ENCODE measurements at places on chromosomes 2 and 18. TPM values are rescaled to one million over a fixed set of nuclear protein-coding genes. Genes with fewer than 3 reads are reported as not detected.

Gene GLI2
- 2.3 TPM for total RNA-seq

- no peaks in the 10 kb centered on the region for H3K27me3 ChIP-seq
- peaks cover 11% of the 10 kb centered on the region for H3K4me1 ChIP-seq
- no peak overlapping the region for H3K27ac ChIP-seq
- H3K36me3 ChIP-seq, result peaks cover 4% of the 10 kb centered on the region
- H3K4me3 ChIP-seq, result no peak overlapping the region
These were observed 79.7 kb upstream of the MSH2 start for GRCh38 chr2:47323009-47323821.

DNA sequence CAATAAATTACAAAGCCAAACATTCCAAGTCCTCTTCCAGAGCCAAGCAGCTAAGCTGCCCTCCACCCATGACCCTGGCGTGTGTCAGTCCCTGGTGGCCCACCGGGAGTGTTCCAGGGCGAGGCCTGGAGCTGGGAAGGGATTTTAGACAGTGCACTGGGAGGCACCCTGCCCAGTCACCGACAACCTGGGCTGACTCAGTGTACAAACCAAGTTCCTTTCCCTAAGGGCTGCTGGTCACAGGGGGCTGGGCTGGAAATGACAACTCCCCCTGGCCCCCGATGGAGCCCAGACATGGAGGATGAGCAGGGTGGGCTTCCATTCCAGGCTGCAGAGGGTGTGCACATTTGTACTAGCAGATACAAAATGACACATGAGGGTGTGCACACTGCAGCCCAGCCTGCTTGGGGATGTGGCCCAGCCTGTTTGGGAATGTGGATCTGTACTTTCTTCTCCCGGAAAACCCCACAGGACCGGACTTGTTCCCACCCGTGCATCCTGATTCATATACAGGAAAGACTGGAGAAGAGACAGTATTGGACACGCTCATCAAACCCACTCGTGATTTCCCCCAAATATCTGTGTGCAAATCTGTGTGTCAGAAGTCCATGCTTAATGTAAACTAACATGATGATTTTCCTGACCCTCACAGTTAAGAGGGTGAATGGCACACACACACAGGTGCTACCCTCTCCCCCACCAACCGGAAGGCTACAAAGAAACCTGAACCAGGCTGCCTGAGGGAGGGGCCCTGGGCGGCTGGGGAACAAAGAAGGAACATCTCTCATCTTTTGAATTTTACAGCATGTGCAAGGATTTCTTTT is 58.9 kb downstream of the NDUFA10 start:
- no peak overlapping the region for H3K27ac ChIP-seq
- no peak overlapping the region for H3K4me3 ChIP-seq
- H3K27me3 ChIP-seq, result no peaks in the 10 kb centered on the region
- peaks cover 38% of the 10 kb centered on the region for H3K36me3 ChIP-seq
- H3K4me1 ChIP-seq, result no peaks in the 10 kb centered on the region

Gene MSTN
- 0.38 TPM for total RNA-seq

DNA sequence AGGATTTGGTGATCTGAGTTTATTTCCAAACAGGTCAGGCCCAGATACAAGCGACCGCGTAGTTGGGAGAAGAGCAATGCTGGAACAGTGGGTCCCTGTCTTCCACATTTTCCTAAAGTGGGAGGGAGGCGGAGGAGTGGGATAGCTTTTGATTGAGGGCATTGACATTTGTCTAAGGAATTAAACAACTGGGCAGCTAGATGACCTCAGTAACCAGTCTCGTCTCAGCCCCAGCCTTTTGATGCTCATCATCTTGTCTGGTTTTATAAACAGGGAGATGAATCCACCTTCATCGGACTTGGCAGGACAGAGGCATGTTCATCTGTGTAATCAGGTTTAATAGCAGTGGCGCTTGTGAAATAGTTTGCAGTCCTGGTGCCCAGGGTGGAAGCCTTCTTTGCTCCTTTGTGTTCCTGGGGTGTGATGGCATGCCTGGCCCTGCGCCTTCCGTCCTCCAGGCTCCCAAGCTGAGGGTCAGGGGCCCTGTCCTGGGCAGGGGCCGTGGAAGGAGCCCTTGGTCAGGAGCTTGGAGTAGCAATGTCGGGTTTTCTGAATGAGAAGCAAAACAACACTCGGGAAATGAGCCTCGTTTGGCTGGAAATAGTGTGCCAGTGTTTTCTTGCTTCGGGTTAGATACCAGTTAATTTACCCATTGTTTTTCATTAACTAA is 193.8 kb downstream of the FAM210A start:
- H3K27me3 ChIP-seq, result no peaks in the 10 kb centered on the region
- H3K4me3 ChIP-seq, result no peak overlapping the region
- H3K36me3 ChIP-seq, result no peaks in the 10 kb centered on the region
- H3K4me1 ChIP-seq, result no peaks in the 10 kb centered on the region

- peaks cover 13% of the 10 kb centered on the region for H3K4me1 ChIP-seq
- no peak overlapping the region for H3K27ac ChIP-seq
- no peak for DNase-seq
- H3K36me3 ChIP-seq, result no peaks in the 10 kb centered on the region
These were observed 36.8 kb downstream of the KCNIP3 start for GRCh38 chr2:95333888-95334338.

DNA sequence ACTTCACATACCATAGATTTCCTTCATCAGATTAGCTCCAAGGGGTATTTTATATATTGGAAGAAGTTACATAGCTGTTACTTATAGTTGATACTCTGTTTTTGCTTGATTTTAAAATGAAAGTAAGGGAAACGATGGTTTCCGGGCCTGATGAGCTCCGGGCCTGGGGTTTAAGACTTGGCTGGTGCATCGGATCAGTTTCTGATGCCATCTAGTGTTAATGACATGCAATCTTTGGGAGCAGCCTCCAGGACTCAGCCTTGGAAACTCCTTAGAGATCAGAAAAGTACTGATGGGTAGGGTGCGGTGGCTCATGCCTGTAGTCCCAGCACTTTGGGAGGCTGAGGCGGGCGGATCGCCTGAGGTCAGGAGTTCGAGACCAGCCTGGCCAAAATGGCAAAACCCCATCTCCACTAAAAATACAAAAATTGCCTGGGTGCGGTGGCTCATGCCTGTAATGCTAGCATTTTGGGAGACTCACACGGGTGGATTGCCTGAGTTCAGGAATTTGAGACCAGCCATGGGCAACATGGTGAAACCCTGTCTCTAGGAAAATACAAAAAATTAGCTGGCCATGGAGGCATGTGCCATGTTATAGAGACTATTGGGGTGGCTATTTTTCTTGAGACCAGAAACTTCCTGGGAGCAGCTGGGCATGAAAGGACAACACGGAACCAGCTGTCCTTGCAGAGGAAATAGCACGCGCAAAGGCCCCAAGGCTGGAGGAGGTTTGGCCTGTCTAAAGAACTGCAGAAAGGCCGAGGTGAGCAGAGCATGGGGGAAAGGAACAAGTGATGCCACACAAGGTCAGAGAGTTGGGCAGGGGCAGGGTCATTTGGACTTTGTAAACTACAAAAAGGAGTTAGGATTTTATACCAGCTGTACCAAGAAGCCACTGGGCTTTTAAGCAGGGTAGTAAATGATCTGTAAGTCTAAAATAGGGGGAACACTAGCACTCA is 46.9 kb upstream of the CNOT11 start:
- no peak overlapping the region for H3K4me3 ChIP-seq
- peaks cover 2% of the 10 kb centered on the region for H3K4me1 ChIP-seq
- no peak for DNase-seq
- H3K27me3 ChIP-seq, result no peaks in the 10 kb centered on the region

- H3K4me3 ChIP-seq, result no peak overlapping the region
- H3K27ac ChIP-seq, result no peak overlapping the region
- peaks cover 32% of the 10 kb centered on the region for H3K4me1 ChIP-seq
- peaks cover 60% of the 10 kb centered on the region for H3K27me3 ChIP-seq
- DNase-seq, result no peak
These were observed 140.8 kb downstream of the DDX1 start for GRCh38 chr2:15732341-15733077.

Gene LAMA3
- 0.84 TPM for total RNA-seq

Gene ZEB2
- 0.49 TPM for total RNA-seq

- no peak overlapping the region for H3K4me3 ChIP-seq
- H3K36me3 ChIP-seq, result peaks cover 3% of the 10 kb centered on the region
- H3K27me3 ChIP-seq, result no peaks in the 10 kb centered on the region
- no peak overlapping the region for H3K27ac ChIP-seq
- no peak for DNase-seq
These were observed 55.7 kb downstream of the DNMT3A start for GRCh38 chr2:25286025-25286400.

- DNase-seq, result no peak
- no peaks in the 10 kb centered on the region for H3K4me1 ChIP-seq
- no peaks in the 10 kb centered on the region for H3K36me3 ChIP-seq
- no peak overlapping the region for H3K4me3 ChIP-seq
These were observed 393.5 kb downstream of the MTX2 start for GRCh38 chr2:176662753-176663152.

GRCh38 chr2:232636788-232637420 is 3.5 kb downstream of the EFHD1 start:
- no peak for DNase-seq
- H3K4me1 ChIP-seq, result no peaks in the 10 kb centered on the region
- H3K27ac ChIP-seq, result no peak overlapping the region
- H3K36me3 ChIP-seq, result no peaks in the 10 kb centered on the region

Gene DCTN1
- 178 TPM for total RNA-seq

Gene KIAA1328
- total RNA-seq, result 12.4 TPM

- no peaks in the 10 kb centered on the region for H3K36me3 ChIP-seq
- H3K27me3 ChIP-seq, result peaks cover 4% of the 10 kb centered on the region
- no peak for DNase-seq
- no peak overlapping the region for H3K27ac ChIP-seq
These were observed 172.4 kb downstream of the FBXO15 start for GRCh38 chr18:73975266-73975665.

- H3K4me1 ChIP-seq, result peaks cover 8% of the 10 kb centered on the region
- no peaks in the 10 kb centered on the region for H3K36me3 ChIP-seq
- no peak overlapping the region for H3K4me3 ChIP-seq
- DNase-seq, result no peak
- peaks cover 14% of the 10 kb centered on the region for H3K27me3 ChIP-seq
These were observed 64.8 kb downstream of the DIPK1C start for GRCh38 chr18:74392323-74392722.

DNA sequence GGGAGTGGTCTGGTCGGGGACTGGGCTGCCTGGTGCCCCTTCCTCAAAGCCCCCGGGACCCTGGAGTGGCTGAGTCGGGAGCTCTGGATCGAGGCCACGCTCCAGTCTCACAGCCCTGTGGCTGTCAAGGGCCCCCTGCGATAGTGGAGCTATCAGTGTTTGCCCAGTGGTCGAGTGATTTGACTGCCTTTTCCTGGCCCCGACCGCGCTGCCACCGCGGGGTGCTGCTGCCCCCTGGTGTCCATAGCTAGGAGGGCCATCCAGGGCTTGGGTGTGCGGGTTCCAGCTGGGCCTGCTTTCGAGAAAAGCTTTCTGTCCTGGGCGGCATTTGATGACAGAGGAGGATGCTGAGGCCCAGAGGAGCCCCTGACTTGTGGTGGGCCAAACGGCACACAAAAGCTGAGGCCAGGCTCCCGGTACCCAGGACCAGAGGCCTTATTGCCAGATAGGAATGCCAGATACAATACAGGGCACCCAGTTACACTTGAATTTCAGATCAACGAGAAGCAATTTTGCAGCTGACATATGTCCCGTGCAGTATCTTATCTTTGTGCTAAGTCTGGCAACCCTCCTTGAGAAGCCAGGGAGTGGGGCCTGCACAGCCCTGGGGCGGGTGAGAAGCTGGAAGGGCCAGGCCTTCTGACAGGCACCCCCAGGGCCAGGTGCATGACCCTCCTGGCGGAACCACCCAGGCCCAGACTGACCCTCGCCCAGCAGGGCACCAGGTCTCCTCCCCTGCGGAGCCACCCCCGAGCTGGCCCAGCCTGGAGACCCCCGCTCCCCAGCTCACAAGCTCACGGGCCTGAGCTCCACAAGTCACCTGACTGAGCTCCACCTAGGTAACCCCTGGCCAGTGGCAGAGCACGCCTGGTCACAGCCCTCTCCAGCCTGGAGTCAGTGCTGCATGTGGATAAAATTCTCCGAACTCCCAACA is 13.0 kb downstream of the ODC1 start:
- no peak overlapping the region for H3K27ac ChIP-seq
- peaks cover 10% of the 10 kb centered on the region for H3K27me3 ChIP-seq
- H3K4me3 ChIP-seq, result no peak overlapping the region
- H3K36me3 ChIP-seq, result peaks cover 7% of the 10 kb centered on the region

Gene CNTNAP5
- 8.9 TPM for total RNA-seq

DNA sequence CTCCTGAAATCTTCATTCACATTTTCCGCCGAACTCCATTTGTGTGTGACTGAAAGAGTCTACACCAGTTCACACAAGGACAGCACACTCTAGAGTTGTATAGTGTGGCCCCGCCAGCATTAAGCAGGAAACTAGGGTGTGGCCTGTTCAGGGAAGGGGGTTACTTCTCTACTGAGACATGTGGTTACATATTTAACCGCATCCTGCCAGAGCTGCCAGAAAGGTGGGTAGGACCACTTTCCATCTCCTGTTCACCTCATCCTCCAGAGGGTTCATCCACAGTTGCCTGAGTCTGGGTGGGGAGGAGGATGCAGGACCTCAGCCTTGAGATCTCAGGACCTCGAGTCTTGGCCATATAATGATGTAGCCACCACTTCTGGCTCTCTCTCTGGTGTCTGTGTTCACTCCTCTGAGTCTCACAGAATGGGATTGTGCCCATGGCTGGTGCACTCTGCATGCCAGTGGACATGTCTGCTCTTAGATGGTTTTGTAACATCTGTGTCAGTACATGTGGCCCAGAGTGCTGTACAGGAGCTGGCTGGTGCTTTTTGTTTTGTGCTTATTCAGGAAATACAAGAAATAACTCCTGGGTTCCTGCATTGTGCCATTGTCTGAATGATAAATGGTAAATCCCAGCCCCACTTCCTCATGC is 7.7 kb upstream of the SP140L start:
- no peak overlapping the region for H3K4me3 ChIP-seq
- H3K27me3 ChIP-seq, result no peaks in the 10 kb centered on the region
- H3K36me3 ChIP-seq, result no peaks in the 10 kb centered on the region
- no peak for DNase-seq

- H3K4me1 ChIP-seq, result no peaks in the 10 kb centered on the region
- H3K4me3 ChIP-seq, result no peak overlapping the region
- H3K27me3 ChIP-seq, result no peaks in the 10 kb centered on the region
- H3K36me3 ChIP-seq, result no peaks in the 10 kb centered on the region
These were observed 22.1 kb upstream of the ANKRD44 start for GRCh38 chr2:197332641-197333040.

GRCh38 chr2:134268265-134268664 is 14.4 kb downstream of the MGAT5 start:
- H3K27me3 ChIP-seq, result no peaks in the 10 kb centered on the region
- no peak overlapping the region for H3K27ac ChIP-seq
- no peak overlapping the region for H3K4me3 ChIP-seq
- peaks cover 4% of the 10 kb centered on the region for H3K36me3 ChIP-seq
- no peaks in the 10 kb centered on the region for H3K4me1 ChIP-seq
- no peak for DNase-seq

- peaks cover 53% of the 10 kb centered on the region for H3K4me1 ChIP-seq
These were observed 83.9 kb upstream of the PKDCC start for GRCh38 chr2:41963661-41964525.
